Stimulated activated CD8-positive, alpha-beta memory T cell treated with anti-CD3 and anti-CD28 coated beads, Interleukin-15, amount 100 ng/mL, for 48 hours (primary cell): ENCODE measurements at places on chromosomes 2 and 18.

DNA sequence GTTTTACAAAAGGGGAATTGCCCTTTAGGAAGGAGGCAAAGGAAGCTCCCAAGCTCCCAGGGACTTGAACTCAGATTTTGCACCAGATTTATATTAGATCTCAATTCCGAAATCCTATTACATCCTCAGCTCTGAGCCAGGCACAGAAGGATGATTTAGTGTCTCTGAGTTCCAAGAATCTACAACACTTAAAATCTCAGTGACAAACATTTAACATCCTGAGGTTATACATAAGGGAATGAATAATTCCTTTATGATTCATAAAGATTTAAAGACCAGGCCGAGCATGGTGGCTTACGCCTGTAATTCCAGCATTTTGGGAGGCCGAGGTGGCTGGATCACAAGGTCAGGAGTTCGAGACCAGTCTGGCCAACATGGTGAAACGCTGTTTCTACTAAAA, 16.5 kb upstream of the SLC20A1 start:
- DNase-seq, result no peak

DNA sequence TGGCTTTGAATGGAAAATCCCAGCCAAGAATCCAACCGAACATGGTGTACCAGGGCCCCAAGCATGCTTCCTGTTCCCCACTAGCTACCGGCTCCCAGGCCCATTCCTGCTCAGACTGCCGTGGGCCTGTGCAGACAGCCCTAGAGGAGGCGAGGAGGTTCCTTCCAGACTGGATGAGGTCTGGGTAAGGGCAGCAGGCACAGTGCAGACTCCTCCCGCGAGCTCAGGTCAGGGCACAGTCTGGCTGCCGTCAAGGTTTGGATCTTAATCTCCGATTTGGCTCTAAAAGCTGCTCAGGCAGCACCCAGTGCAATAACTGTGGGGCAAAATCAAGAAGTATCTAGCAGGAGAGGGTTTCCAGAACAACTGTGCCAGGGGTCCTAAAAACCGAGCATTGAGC, 19.3 kb upstream of the TTR start:
- DNase-seq, result no peak

DNA sequence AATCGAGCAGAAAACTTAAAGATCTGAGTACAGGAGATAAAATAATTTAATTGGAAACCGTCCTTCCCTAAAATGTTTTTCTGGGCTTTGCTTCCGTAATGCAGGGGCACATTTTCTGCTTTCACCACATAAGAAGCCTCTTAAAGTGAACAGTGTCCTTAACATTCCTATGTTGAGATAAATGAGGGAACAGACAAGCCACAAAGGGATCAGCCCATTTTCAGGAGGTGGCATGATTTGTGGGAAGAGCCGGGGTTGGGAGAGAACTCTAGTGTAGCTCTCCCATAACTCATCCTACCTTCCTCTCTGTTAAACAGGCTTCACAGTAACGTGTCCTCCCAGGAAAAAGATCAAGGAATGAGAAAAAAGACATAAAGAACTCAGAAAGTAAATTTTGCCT, 56.9 kb upstream of the ACVR1C start:
- no peak for DNase-seq

DNA sequence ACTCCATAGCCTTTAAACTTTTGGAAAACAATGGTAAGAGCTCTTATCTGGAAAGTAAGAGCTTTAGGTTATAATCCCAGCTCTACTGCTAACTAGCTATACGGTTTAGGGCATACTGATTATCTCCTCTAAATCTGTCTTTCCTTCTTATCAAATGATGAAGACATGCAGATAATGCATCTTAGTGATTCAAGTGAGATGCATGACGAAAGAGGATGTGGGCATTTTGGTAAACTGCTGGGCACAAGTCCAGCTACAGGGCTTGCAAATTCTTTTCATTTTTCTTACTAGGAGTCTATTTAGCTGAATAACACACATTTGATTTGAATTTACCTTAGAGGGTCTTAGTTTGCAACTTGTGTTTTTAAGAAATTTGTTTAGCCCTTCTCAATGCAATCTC, 1604.8 kb upstream of the ZEB2 start:
- DNase-seq, result no peak

GRCh38 chr2:241980193-241980592, 110.7 kb downstream of the RTP5 start:
- no peak for DNase-seq

DNA sequence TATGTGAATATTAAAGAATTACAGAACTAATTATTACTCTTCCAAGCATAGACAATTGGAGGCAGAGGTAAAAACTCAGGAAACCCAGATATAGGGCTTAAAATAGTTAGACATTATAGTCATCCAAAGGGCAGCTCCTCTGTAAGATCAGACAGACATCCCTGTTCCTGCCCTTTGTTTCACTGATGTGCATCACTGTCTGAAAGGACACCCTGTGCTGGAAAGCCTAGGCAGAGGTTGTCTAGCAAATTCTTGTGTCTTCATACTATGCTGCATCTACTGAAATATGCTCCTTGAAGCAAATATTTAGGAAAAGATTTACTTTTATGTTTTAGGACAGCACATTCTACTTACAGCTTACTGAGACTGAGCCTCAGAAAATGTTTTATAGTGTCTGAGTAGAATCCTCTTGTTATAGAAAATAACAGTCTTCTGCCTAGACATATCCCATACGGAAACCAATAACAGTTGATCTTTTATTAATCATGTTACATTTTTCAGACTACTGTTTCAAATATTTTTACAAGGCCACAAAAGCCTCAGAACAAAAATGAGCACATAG, 977.3 kb upstream of the CDH2 start:
- DNase-seq, result no peak

- peak; percentile 59 for DNase-seq
Observed at GRCh38 chr2:241877989-241878970, 8.8 kb downstream of the RTP5 start.

- no peak for DNase-seq
Observed at GRCh38 chr2:29054430-29054829, 19.9 kb downstream of the PCARE start.

- no peak for DNase-seq
Observed at GRCh38 chr2:209076151-209076550, 347.7 kb upstream of the MAP2 start.
